ENCODE measurements at places on chromosomes 1 and 21. TPM values are rescaled to one million over a fixed set of nuclear protein-coding genes. Genes with fewer than 3 reads are reported as not detected.

Gene CFHR2
- total RNA-seq = not detected

GRCh38 chr21:26836528-26836927, 8.7 kb downstream of the ADAMTS1 start:
- H3K27me3 ChIP-seq = no peaks in the 10 kb centered on the region
- no peak for DNase-seq
- no peak overlapping the region for H3K4me3 ChIP-seq
- peaks cover 19% of the 10 kb centered on the region for H3K36me3 ChIP-seq
- no peak overlapping the region for H3K27ac ChIP-seq

DNA sequence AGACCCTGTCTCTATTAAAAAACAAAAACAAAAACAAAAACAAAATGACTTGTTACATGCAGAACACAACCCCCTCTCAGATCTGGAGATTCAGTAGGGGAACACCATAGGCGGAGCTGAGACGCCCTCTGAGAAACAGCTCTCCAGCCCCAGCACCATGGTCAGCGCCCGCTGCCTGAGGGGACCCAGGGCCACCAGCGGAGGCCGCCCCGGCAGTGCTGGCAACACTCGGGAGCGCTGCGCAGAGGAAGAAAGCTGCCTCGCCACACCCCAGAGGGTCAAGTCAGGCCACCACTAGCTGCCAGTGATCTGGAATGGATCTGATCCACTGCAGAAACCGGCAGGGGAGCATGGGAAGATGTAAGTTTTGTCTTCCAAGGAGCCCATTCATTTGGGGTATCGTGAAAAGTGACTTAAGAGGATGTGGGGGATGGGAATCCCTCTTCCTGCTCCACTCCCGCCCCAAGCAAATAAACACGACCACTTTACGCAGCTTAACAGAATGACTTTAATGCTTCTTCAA, 3.1 kb downstream of the ACTA1 start:
- H3K4me1 ChIP-seq = peaks cover 22% of the 10 kb centered on the region
- DNase-seq = peak; percentile 76
- no peak overlapping the region for H3K4me3 ChIP-seq

DNA sequence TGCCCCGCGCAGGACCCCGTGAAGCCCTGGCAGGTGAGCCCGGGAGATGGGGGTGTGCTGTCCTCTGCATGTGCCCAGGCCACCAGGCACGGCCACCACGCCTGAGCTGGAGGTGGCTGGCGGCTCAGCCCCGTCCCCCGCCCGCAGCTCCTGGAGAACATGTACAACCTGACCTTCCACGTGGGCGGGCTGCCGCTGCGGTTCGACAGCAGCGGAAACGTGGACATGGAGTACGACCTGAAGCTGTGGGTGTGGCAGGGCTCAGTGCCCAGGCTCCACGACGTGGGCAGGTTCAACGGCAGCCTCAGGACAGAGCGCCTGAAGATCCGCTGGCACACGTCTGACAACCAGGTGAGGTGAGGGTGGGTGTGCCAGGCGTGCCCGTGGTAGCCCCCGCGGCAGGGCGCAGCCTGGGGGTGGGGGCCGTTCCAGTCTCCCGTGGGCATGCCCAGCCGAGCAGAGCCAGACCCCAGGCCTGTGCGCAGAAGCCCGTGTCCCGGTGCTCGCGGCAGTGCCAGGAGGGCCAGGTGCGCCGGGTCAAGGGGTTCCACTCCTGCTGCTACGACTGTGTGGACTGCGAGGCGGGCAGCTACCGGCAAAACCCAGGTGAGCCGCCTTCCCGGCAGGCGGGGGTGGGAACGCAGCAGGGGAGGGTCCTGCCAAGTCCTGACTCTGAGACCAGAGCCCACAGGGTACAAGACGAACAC, 1.8 kb downstream of the TAS1R3 start:
- no peak overlapping the region for H3K4me3 ChIP-seq
- H3K36me3 ChIP-seq = peaks cover 35% of the 10 kb centered on the region
- no peaks in the 10 kb centered on the region for H3K4me1 ChIP-seq
- no peak overlapping the region for H3K27ac ChIP-seq
- DNase-seq = no peak

- DNase-seq = peak; percentile 59
- no peak overlapping the region for H3K27ac ChIP-seq
- no peaks in the 10 kb centered on the region for H3K36me3 ChIP-seq
- no peak overlapping the region for H3K4me3 ChIP-seq
- H3K4me1 ChIP-seq = no peaks in the 10 kb centered on the region
- H3K27me3 ChIP-seq = no peaks in the 10 kb centered on the region
Measured at GRCh38 chr1:79259390-79260336, 253.1 kb upstream of the ADGRL4 start.

DNA sequence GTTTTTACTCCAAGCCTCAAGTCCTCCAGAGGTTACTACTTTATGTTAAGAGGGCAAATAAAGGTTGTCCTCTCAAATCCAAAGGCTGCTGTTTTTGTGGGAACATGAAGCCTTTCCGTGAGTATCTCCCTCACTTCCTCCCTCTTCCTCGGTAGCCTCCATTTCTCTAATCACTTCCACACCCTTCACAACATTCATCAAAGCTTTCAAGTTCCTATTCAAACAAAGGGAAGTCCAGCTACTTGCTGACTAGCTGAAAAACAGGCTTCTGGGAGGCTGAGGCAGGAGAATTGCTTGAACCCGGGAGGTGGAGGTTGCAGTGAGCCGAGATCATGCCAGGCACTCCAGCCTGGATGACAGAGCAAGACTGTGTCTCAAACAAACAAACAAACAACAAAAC, 6.6 kb upstream of the CD48 start:
- H3K4me1 ChIP-seq = no peaks in the 10 kb centered on the region
- H3K27me3 ChIP-seq = no peaks in the 10 kb centered on the region
- H3K4me3 ChIP-seq = no peak overlapping the region
- no peak for DNase-seq
- H3K36me3 ChIP-seq = no peaks in the 10 kb centered on the region
- H3K27ac ChIP-seq = no peak overlapping the region

DNA sequence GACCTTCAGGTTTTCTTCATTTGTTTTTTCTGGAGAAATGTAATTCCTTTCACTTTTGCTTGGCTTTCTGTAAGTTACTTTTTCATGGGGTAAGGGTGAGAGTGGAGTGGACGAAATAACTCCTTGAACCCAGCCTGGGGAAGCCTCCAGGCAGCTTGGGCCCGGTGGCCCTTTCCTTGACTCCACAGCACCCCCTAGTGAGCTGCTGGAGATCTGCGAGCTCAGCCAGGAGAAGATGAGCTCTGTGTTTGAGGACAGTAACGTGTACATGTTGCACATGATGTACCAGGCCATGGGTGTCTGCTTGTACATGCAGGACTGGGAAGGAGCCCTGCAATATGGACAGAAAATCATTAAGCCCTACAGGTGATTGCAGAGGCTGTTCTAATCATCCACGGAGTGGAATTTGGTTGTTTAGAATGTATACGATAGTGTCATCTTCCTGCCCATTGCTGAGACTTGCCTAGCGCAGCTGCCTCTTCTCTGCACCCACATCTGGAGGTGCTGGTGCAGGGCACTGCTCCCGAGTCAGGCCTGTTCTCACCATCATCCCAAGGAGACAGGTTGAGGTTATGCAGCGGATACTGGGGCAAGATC, 51.0 kb downstream of the SMYD2 start:
- H3K27me3 ChIP-seq = no peaks in the 10 kb centered on the region
- no peak for DNase-seq
- no peak overlapping the region for H3K27ac ChIP-seq
- H3K36me3 ChIP-seq = peaks cover 26% of the 10 kb centered on the region
- no peak overlapping the region for H3K4me3 ChIP-seq

DNA sequence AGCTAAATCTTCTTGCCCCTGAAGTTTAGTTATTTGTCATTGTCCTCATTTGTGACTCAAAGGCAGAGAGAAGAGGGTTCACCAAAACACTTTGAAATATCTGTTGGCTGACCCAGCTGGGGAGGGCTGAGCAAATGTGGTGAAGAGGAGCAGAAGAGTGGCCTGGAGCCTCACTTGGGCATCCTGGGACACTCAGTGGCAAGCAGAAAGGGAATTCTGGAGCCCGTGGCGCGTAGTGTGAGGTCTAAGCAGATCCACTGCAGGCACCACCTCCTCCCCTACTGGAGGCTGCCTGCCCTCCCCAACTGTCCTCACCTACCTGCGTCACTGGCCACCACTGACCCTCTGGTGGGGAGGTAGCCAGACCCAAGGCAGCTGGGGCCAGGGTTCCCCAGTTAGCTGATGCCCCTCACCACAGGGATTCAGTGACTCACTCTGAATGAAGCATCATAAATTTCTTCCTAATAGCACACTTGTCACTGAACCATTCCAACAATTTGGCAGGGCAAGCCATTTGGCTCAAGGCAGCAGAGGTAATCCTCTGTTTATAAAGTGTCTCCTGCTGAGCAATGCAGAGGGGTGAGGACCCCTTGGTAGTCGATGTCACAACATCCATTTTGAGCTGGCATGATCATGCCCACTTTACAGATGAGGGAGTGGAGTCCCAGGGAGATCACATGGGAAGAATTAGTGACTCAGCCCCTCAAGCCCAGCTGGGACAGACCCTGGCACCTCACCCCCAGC, 80.3 kb downstream of the NENF start:
- DNase-seq = no peak
- H3K4me3 ChIP-seq = no peak overlapping the region
- no peaks in the 10 kb centered on the region for H3K27me3 ChIP-seq

Gene PLEKHN1
- total RNA-seq = 2.0 TPM

DNA sequence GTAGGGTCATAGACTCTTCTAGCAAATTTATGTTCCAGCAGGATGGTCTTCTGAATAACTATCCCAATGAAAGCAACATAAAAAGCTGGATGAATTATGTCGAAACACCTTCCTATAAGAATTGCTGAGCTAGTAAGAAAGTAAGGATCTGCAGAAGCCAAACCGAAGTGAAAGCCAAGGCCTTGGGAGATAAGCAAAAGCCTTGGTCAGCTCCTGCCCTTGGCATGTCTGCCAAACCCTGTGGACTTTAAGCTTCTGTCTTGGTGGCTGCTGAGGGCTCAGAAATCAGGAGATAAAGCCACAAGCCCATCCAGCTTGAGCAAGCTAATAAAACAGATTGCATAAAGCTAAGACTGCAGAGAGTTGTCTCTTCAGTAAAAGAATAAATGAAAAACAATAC, 81.2 kb upstream of the KCND3 start:
- H3K4me1 ChIP-seq = no peaks in the 10 kb centered on the region
- no peaks in the 10 kb centered on the region for H3K27me3 ChIP-seq
- no peak for DNase-seq
- H3K27ac ChIP-seq = no peak overlapping the region
- H3K36me3 ChIP-seq = no peaks in the 10 kb centered on the region

- peaks cover 14% of the 10 kb centered on the region for H3K36me3 ChIP-seq
- no peak overlapping the region for H3K4me3 ChIP-seq
- H3K27ac ChIP-seq = no peak overlapping the region
- no peaks in the 10 kb centered on the region for H3K4me1 ChIP-seq
Measured at GRCh38 chr1:207787776-207788175, 35.9 kb downstream of the CD46 start.

DNA sequence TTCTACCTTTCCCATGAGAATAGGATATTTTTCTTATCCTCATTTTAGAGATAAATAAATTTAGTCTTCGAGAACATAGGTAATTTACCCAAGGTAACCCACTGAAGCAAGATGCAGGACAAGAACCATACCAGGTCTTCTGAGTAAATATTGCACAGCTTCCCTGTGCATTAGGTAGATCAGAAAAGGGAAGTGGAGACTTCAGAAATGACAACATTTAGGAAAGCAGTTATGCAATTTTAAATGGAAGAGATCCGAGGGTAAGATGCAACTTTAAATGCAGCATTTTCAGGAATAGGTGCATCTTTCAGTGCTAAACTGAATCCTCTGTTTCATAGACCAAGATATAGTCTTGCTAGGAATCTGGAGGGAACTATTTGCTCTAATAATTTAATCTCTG, 206.4 kb upstream of the SGIP1 start:
- no peak overlapping the region for H3K4me3 ChIP-seq
- H3K4me1 ChIP-seq = peaks cover 4% of the 10 kb centered on the region
- no peaks in the 10 kb centered on the region for H3K36me3 ChIP-seq

DNA sequence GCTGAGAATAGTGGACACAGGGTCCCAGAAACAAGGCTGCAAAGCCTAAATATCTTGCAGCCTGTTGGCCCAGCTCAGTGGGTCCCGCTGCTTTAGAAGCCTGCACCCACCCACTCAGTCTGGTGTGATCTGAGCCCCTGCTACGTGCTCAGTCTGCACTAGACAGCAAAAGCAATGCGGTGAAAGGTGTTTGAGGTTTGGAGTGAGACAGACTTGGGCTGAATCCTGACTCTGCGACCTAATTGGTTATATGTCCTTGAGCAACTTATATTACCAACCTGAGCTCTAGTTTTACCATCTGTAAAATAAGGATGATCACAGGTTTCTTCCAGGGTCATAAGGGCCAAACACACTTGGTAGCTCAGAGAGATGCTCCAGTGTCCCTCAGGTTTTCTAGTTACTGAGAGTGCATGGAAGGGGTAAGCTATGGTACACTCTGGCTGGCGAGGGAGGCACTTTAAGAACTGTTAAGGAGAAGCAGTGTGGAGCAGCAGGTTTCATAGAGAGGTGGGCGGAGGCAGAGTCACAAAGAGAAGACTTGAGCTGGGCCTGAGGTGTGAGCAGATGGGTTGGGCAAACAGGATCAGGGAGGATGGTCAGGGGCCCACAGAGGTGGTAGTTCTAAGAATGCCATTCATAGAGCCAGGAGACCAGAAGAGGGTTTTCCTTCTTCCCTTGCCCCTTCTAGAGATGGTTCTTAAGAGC, 10.1 kb downstream of the TMEM200B start:
- no peak overlapping the region for H3K27ac ChIP-seq
- no peak for DNase-seq
- peaks cover 2% of the 10 kb centered on the region for H3K4me1 ChIP-seq
- no peak overlapping the region for H3K4me3 ChIP-seq

GRCh38 chr1:214120191-214120590, 132.4 kb downstream of the PROX1 start:
- no peaks in the 10 kb centered on the region for H3K4me1 ChIP-seq
- H3K27ac ChIP-seq = no peak overlapping the region
- DNase-seq = no peak
- H3K27me3 ChIP-seq = no peaks in the 10 kb centered on the region

GRCh38 chr1:58781541-58782177, 2.2 kb downstream of the JUN start:
- peak overlapping the region; percentile 90 for H3K4me3 ChIP-seq
- DNase-seq = peak; percentile 89
- H3K27me3 ChIP-seq = no peaks in the 10 kb centered on the region
- H3K4me1 ChIP-seq = peaks cover 40% of the 10 kb centered on the region
- H3K36me3 ChIP-seq = no peaks in the 10 kb centered on the region

DNA sequence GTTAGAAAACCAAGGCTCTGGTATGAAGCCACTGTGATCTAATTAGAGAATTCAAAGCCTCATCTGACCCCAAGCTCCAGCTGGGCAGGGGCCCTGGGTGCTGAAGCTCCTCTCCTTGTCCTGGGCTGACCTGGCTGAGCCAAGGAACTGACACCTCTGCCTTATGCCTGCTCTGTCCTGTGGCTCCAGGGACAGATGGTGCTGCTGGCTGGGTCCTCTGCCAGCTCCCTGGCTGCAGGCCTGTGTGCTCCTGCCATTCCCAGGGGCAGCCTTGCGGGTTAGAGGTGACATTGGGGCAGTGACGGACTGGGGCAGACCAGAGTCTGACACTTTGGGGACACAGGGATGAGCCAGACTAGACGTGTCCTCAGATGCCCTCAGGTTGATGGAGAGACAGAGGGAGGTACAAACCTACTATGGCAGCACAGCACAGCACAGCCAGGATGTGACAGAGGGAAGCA, 11.8 kb downstream of the ACOT11 start:
- no peak for DNase-seq
- H3K27me3 ChIP-seq = no peaks in the 10 kb centered on the region
- H3K27ac ChIP-seq = peak overlapping the region; percentile 76

GRCh38 chr1:232553809-232554208, 76.1 kb downstream of the SIPA1L2 start:
- no peak overlapping the region for H3K27ac ChIP-seq
- no peak overlapping the region for H3K4me3 ChIP-seq
- peaks cover 41% of the 10 kb centered on the region for H3K4me1 ChIP-seq
- H3K27me3 ChIP-seq = no peaks in the 10 kb centered on the region
- DNase-seq = no peak
